Activated effector memory CD4-positive, alpha-beta T cell treated with anti-CD3 and anti-CD28 coated beads, Interleukin-2, amount 50 U/mL, for 16 hours (primary cell): ENCODE measurements at places on chromosomes 2 and 18.

DNA sequence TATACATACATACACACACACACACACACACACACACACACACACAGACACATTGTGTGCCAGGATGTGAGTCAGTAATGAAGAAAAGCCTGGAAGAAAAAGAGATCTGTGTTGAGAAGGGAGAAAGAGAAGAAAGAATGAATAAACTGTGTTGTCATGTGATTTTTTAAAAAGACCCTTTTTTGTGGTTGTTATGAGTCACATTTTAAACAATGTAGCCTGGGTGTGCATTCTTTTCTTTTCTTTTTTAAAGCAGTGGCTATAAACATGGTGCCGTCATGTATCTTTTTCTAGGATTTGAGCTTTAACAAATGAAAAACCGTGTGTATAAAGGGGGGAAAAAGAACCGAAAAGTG lies 87.2 kb downstream of the NRP2 start:
- no peak for DNase-seq

- DNase-seq: no peak
Measured at GRCh38 chr2:238754259-238754658, 93.6 kb upstream of the TWIST2 start.

GRCh38 chr2:39479053-39479670 lies 42.1 kb upstream of the MAP4K3 start:
- no peak for DNase-seq

GRCh38 chr18:43863180-43863579 lies 585.9 kb upstream of the SYT4 start:
- DNase-seq: no peak

GRCh38 chr2:219726916-219727315 lies 99.5 kb downstream of the SLC4A3 start:
- no peak for DNase-seq

- no peak for DNase-seq
Measured at GRCh38 chr2:201907563-201907881, 101.2 kb downstream of the CDK15 start.

DNA sequence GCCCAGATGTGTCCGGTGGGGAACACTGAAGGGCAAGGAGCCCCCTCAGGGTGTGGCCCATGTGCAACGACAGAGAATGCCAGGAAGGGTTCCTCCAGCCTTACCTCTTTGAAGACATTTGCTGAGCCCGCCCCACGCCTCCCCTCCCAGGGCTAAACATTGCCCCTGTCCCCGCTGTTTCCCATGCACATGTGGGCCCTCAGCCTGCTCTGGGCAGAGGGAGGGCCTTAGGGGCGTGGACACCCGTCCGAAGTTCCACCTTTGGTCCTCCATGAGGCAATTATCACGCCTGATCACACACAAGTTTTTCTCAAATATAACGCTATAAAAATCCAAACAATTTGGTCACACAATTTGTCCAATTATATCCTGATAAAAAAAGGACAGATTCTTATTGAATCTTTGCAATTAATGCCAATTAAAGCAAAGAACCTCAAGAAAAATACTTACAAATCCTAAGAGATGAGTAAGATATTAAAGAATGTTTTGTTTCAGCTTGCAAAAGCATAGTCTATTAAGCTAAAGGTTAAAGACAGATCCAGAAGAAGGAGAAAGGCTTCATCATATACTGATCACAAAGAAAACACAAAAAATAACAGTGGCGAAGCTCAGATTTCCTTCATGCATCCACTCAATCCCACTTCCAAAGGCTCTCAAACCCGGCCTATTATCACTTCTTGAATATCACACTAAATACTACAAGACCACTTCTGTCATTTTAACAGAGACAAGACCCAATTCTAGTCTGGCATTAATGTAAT lies 55.2 kb upstream of the LDLRAD4 start:
- no peak for DNase-seq

- DNase-seq: peak; percentile 39
Measured at GRCh38 chr2:120710256-120710655, 25.4 kb upstream of the GLI2 start.

GRCh38 chr2:120855855-120856405 lies 120.3 kb downstream of the GLI2 start:
- DNase-seq: peak; percentile 43

GRCh38 chr2:94622113-94622618 lies 249.1 kb upstream of the TEKT4 start:
- no peak for DNase-seq

- no peak for DNase-seq
Measured at GRCh38 chr2:194610297-194610696, 1046.7 kb upstream of the SLC39A10 start.

DNA sequence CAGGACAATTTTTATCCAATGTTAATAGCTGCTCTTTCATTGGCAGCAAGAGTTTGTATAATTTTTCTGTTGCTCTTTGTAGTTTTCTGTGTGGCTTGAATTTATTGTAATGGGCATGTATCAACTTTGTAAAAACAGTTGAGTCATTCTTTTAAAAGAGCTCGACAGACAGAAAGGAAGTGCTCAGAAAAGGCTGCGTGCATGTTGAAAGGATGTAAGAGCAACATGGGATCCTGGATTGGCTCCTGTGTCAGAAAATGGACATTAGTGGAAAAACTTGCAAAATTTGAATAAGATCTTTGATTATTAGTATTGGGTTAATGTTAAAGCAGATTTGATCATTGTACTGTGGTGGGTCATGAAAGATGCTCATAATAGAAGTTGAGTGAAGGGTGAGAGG lies 93.3 kb upstream of the CDC42EP3 start:
- no peak for DNase-seq

DNA sequence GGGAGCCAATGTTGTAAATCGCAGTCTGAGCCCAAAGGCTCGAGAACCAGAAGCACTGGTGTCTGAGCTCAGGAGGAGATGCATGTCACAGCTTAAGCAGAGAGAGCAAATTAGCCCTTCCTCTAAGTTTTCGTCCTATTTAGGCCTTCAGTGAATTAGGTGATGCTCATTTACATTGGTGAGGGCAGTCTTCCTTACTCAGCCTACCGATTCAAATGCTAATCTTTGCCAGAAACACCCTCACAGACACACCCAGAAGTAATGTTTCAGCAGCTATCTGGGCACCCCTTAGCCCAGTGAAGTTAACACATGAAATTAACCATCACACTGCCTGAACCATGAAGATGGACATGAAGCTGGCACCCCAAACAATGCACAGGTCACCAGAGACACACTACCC lies 385.1 kb downstream of the STK39 start:
- DNase-seq: no peak

DNA sequence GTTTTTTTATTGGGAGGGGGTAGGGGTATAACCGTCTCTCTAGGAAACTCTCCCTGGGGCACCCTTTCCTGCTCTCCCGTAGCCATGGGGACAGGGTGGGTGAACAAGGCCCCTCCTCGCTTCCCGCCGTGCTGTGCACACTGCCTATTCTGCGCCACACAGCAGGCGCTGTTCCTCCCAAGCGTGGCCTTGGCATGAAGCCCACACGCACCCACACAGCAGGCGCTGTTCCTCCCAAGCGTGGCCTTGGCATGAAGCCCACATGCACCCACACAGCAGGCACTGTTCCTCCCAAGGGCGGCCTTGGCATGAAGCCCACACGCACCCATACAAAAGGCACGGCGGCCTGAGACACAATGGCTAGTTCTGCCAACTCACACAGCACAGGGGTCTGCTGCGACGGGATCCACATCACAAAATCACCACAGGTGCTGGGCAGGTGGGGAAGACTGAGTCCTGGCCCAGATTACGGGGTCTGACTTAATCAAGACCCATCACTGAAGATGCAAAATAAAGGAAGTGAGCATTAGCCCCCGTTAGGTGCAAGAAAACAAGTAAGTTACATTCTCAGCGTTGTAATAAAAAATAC lies 46.6 kb upstream of the TPO start:
- no peak for DNase-seq

- peak; percentile 89 for DNase-seq
Measured at GRCh38 chr18:111306-112014, 46.9 kb upstream of the USP14 start.

DNA sequence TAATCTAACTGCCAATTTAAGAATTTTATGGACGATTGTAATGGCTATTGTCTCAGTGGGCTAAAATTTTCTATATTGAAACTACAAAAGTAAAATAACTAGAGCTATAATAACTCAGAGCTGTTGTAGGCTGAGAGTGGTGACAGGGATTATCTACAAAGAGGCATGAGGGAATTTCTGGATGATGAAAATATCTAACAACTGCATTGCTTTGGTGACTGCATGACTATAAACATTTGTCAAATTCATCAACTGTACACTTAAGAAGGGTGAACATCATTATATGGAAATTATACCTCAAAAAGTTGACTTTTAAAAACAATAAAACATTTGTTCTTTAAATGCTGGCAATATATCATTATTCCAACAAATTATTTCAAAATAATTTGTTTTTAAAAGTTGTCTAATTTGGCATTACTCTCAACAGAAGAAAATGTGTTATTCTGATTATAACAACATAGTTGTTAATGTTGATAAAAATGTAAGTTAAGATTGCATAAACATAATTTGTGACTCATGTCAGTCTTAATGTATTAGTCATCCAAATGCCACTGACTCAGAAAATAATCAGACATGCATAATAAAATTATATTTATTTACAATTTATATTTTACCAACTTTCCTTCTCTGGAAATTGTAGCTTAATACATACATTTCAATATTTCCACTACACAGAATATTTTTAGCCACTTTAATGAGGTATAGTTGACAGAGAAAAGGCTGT lies 865.1 kb upstream of the VRK2 start:
- DNase-seq: no peak

- DNase-seq: no peak
Measured at GRCh38 chr2:191666732-191667131, 11.2 kb upstream of the NABP1 start.

- DNase-seq: no peak
Measured at GRCh38 chr2:205675861-205676516, 6.3 kb upstream of the NRP2 start.

DNA sequence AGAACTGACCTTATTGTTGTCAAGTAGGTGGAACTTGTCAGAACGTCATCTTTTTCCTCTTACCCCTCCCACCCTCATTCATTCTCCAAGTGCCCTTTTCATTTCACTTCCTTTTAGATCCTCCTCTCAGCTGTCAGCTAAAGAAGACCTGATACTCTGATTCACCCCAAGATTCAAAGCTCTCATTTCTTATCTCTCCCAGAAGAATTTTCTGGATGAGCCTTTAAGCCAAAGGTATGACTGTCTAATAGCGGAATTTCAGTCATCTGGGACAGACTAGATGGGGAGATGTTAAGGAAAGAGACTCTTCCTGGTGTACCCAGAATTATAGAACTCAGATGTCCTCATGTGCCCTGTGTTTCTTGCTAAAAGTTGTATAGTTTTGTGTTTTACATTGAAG lies 53.9 kb downstream of the TCF7L1 start:
- DNase-seq: no peak

DNA sequence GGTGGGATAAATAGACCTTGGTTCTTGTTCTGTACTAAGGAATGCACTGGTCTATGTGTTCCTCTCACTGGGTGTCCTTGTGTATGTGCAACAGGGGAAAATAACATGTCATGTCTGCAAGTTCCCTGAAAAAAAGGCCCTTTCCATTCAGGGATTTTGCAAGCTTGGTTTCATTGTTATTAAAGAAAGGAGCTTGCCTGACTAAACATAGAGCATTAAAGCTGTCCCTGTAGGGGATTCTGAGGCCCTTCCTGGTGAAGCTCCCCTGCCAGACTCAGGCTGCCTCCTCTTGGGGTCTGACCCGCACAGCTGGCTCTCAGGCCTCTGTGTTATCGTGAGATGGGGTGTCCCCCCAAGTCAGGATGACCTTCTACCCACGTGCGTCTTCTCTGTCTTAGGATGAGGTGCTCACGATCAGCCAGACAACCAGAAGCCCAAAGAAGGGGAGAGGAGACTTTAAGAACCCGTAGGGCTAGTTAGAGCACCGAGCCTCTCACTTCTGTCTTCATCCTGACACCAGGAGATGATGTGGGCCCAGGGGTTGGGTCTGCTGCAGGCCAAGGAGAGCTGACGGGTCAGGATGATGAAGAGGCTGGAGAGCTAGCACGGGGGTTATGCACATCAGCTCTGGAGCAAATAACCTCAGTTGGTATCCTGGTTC lies 21.2 kb downstream of the CAPG start:
- peak; percentile 16 for DNase-seq

- no peak for DNase-seq
Measured at GRCh38 chr2:63369146-63369545, 219.1 kb downstream of the WDPCP start.

DNA sequence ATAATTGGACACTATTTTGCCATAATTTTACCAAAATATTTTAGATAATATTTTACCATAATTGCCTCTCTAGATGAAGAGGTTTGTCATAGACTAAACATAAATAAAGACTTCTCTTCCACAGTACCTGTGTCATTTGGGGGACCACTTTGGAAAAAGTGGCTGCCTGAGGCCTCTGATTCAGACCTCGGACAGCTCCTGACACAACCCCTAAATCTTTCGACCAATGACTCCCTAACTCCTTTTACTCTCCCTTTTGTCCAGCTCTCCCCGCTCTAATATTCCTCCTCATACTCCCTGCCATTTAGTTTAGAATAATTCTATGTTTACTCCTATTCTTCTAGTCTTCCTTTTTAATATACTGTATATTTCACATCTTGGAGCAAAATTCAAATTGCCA lies 36.0 kb upstream of the UBE2E3 start:
- no peak for DNase-seq

DNA sequence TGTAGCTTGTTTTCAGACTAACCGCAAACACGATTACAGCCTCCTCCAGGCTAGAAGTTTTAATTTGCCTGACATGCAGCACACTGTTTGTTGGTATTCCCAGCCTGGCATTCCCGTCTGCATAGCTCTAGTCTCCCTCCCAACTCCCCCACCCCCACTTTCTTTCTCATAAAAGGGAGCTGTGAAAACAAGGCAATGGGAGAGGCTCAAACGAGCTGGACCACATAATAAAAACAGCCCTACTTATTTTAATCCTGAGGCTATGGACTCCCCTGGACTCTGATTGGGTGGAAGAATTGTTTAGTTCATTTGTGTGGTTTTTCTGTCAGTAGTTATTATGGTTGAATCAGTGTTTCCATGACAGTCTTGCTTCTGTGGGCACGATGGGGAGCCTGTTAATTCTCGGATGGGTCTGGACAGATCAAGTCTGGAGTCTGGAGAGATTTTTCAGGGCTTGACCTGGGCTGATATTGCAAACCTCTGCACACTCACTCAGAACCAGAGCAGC lies 1.2 kb downstream of the STON1 start:
- DNase-seq: no peak

GRCh38 chr2:29532436-29532835 lies 388.9 kb downstream of the ALK start:
- DNase-seq: no peak

GRCh38 chr18:68417826-68418225 lies 297.1 kb downstream of the TMX3 start:
- no peak for DNase-seq

- DNase-seq: no peak
Measured at GRCh38 chr18:4549164-4549872, 94.2 kb upstream of the DLGAP1 start.

DNA sequence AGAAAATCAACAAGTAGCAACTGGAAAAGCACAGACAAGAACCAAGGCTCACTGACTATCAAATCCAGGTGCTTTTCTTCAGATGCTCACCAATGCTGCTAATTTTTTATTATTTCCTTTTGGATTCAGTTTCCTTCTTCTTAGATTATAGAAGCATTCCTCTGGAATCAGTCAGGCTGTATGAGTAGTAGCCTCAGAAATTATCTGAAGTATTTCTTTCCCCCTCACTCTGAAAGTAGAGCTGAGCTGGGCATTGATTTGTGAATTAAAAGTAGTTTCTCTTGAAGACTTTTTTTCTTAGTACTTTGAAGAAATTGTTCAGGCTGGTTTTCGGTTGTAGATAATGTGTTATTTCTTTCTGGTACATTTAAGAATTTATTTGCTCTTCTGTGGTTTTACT lies 273.7 kb downstream of the NOL4 start:
- DNase-seq: no peak
